ENCODE measurements at places on chromosomes 5 and 9.

DNA sequence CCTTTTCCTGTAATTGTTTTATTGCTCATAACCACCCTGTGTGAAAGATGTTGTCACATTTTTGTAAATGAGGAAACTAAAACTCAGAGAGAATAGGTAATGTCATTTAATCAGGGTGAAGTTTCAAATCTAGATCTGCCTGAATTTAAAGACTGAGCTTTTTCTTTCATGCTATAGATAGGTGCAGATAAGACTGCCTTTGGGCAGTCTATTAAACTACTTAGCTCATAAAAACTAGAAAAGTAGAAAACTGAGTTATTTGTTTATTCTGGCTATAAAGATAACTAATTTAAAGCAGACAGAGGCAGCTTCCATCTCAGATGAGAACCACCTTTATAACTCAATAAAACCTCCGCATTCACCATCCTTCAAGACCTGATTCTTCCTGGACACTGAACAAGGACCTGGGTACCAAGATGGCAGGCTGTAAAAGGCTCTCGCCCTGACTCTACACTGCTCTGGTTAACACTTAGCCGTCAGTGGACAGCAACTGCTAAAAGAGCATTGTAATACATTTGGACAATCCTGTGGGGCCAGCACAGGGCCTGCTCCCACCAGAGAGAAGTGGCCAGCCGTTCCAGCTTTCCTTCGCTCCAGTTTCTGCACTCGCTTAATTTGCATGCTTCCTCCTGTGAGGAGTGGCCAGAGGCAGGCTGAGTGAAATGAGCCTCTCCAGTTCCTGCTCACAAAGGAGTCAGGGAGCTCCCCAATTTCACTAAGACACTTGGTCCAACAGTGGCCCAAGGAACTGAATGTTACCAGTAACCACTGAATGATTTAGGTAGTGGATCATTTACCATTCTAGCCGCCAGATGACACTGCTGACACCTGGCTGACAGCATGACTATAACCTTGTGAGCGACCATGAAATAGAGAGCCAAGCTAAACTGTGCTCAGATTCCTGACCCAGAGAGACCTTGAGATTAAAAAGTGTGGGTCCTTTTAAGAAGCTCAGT is 566.4 kb downstream of the EFNA5 start:
- DNase-seq: no peak

DNA sequence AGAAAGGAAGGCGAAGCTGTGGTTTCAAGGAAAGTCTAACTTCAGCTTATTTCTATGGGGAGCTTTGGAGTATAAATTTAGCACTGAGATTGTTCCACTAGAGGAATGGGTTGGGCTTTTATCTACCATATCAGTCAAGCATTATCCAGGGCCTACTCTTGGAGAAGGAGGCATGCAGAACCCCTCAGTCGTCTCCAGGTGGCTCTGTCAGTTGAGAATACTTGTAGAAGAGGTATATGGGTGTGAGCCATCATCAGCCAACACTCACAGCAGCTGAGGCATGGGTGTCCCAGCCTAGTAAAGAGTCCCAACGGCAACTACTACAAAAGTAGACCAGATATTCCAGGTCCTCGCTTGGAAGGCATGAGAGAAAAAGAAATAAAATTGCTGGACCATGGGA is 548.5 kb upstream of the GRAMD2B start:
- DNase-seq: no peak

DNA sequence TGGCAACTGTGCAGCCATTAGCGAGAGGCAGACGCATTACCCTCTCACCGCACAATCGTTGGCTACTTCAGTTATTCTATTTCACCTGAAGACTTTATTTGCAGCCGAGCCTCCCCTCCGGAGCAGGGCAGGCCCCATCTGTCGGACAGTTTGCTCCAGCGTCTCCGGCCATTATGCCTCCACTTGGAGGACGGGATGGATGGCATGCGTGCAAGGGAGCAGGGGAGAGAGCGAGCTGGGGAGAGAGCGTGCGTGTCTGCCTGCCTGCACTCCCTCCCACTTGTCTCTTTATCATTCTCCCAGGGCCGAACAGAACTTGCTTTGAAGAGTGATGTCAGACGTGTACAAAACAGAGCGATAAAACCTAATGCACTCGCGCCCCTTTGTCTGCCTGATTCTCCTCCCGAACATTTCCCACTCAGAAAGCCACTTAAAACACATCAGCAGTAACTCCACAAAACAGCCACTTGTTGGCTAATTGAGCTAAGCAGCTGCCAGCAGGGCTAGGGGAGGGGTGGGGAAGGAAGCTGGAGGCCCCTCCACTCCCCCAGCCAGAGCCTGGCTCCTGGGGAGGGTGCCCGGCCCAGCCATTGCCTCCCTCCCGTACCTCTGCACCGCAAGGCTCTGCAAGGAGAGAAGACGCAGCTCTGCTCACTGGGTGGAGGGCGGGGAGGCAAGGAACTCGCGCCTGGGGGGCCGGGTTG is 43.4 kb upstream of the FUBP3 start:
- no peak for DNase-seq

GRCh38 chr9:88791105-88791805 is 200.0 kb upstream of the S1PR3 start:
- DNase-seq: no peak

DNA sequence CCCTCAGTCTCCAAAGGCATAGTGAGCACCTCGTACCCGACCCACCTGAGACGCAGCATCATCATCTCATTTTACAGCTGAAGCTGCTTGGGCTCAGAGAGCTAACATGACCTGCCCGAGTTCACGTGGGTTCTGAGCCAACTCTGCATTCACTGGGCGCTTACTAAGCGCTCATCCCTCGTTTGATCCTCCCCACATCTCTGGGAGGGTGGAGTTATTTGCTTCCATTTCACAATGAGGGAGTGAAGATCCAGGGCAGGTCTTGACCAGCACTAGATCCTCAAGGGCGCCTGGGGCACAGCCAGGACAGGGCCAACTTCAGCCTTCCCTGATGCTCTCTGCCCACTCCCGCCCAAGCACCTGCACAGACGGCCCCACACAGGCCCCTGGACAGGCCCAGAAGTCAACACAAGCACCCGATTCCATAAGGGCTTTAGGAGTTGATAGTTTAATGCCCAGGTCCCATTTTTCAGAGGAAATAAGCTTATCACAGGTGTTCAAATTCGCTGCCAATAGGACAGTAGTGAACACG is 80.8 kb downstream of the HRH2 start:
- no peak for DNase-seq

DNA sequence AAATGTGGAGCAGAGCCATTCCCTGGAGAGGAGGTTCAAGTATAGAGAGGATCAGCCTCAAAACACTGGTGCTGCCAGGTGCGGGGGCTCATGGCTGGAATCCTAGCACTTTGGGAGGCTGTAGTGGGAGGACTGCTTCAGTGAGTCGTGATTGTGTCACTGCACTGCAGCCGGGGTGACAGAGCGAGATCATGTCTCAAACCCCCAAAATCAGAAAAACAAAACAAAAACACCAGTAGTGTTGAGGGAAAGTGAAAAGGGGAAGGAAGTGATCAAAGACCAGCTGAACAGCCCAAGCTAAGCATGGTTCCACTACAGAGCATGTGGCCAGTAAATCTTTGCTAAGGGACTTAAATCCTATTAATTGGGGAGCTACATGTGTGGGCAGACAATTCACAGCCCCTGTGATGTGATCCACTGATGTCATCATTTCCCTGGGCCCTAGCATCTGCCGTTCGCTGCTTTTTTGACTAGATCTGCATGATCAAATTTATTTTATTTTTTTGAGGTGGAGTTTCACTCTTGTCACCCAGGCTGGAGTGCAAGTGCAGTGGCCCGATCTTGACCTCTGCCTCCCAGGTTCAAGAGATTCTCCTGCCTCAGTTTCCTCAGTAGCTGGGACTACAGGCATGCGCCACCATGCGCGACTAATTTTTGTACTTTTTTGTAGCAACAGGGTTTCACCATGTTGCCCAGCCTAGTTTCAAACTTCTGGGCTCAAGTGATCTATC is 2.7 kb upstream of the PCBD2 start:
- no peak for DNase-seq

- DNase-seq: no peak
Observed at GRCh38 chr5:7094626-7095025, 301.3 kb upstream of the ADCY2 start.

DNA sequence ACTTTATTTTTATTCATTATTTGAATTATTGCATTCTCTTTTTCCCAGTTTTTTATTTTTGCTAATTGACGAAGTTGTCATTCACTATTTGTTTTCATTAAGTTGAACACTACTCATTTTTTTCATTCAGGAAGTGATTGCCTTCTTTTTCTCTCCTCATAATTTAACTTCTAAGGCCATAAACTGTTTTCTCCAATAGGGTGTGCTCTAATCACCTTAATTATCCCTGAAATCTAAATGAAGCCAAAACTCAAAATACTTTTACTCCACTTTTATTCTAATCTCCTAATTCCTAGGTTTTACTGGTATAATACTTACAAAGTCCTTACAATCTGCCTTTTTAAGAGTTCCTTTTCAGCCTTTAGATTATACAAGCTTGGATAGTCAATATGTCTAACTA is 2.9 kb upstream of the OR13C2 start:
- DNase-seq: no peak

GRCh38 chr9:114266969-114267368 is 55.9 kb upstream of the ORM1 start:
- DNase-seq: no peak

DNA sequence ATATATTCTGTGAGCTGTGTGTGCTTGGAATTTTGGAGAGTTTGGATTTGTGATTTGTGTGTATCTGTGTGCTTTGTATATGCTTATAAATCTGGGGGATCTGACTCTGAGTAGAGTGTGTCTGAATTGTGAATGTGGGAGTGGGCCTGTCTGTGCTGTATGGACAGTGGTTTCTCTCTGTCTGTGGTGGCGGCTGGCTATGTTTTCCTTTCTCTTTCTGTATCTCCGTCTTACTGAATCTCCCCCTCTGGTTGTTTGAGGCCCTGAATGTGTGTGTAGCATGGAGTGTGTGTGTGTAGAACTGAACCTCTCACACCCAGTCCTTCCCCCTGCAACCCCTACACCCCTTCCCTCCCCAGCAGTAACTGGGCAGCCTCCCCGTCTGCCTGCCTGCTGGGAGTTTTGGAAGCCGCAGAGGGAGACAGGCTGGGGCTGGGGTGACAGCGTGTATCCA is 4.7 kb downstream of the CXXC5 start:
- DNase-seq: no peak

GRCh38 chr5:145680169-145680568 is 155.0 kb downstream of the PRELID2 start:
- no peak for DNase-seq

DNA sequence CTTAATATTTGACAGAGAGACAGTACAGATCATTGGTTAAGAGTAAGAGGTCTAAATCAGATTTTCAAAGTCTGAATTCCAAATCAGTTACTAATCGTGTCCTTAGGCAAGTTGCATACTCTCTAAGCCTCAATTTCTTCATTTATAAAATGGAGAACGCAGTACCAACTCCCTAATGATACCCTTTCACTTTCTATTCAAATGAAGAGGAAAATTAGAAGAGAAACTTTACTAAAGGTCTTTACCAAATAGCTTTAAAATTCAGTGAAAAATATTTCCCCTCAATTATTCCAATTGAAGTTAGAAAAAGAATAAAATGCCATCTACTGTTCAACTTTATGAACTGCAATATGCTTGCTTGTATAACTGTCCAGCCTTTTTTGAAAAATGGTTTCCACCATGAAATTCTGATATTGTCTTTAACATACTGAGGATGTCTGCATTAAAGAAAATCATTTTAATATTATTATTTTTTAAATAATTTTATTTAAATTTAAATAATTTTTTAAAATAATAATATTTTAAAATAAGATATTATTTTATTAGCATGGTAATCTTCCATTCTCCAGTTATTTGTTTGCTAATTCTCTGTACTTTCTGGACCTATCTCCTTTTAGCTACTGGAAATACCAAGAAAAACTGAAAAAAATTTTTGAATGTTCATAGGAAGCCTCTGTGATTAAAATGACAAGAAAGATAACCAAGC is 36.0 kb downstream of the POC5 start:
- DNase-seq: no peak

DNA sequence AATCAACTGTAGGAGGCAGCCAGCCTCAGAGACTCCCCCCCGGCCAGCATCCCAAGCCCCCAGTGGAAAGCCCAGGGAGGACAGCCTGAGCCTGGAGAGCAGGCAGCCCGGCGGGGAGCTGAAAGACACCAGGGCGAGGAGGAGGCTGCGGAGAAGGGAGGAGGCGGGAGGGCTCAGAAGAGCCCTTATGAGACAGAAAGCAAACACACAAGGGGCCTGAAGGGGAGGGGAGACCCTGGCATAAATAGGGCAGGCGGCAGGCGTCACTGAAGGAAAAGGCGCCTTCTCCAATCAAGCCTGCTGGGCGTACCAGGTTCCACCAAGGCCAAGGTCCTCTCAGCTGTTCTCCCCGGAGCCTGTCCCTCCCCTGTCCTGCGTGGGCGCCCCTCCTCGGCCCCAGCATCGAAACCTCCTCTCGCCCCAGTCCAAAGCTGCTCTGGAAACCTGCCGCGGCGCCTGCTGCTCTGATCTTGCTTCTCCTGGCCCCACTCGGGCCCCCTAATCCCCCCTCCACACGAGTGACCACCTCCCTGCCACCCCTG is 1.3 kb downstream of the SLC9A3 start:
- DNase-seq: no peak

- DNase-seq: no peak
Observed at GRCh38 chr5:53479590-53480415, 626 bp upstream of the FST start.

All from activated naive CD4-positive, alpha-beta T cell (primary cell).